ENCODE measurements at places on chromosomes 3 and 15.
A peak's percentile ranks its signal among the peaks of the same experiment; 100 is the strongest.

- DNase-seq, result no peak
Observed at GRCh38 chr15:33016405-33017024, 178.0 kb downstream of the FMN1 start.

DNA sequence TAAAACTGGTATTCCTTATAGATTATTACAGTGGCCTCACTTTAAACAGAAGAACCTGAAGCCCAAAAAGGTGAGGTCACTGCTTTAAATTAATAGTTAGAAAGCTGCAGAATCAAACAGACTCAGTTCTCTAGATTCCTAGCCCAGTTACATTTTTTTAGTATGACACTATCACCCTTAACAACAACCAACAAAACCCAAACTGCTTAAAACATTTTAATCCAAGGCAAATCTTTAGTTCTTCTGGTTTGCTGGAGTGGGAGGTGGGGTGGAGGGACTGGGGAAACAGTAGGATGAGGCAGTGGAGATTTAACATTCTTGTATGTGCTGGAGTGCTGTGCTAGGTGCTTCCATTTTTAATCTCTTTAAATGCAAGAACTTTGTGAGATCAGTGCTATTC lies 631.6 kb upstream of the KCNMB2 start:
- DNase-seq, result no peak

GRCh38 chr3:175432376-175433025 lies 573.4 kb downstream of the NAALADL2 start:
- no peak for DNase-seq

DNA sequence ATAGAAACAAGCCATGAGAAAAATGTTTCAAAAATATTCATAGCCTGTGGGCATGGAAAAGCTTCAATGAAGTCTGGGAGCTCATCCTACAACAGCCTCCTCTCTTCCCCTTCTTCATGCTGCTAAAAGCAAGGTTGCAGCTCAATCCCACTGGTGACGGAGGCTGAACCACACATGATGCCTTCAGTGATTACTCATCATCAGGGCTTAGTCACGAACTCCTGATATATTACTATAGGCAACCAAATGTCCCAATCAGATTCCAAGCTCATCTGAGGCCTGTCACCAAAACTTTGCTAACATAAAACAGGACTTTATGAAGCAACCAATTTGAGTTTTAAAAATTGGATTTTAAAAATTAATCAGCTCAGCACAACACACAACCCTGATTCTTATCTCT lies 24.0 kb upstream of the SLC24A5 start:
- DNase-seq, result no peak

- DNase-seq, result no peak
Observed at GRCh38 chr3:59758672-59759071, 708.8 kb upstream of the CFAP20DC start.

- DNase-seq, result no peak
Observed at GRCh38 chr3:125110876-125111480, 55.2 kb upstream of the HEG1 start.

- DNase-seq, result no peak
Observed at GRCh38 chr3:5523125-5523524, 335.6 kb downstream of the EDEM1 start.

DNA sequence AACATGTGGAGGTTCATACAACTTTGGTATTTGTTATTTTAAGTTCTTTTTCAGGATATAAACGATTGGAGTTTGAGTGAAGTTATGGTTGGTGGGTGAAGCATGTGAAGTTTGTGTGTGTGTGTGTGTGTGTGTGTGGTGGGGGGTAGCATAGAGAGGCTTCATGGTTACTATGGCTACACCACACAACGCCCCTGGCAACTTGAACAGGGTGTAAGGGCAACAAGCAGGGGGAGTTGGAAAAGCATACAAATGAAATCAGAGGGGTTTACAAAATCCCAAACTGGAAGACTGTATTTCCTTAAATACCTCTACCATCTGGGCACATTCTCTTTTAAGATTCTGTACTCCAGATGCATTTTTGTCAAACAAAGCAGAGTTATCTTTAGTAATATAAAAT lies 207.5 kb downstream of the SV2B start:
- DNase-seq, result no peak

DNA sequence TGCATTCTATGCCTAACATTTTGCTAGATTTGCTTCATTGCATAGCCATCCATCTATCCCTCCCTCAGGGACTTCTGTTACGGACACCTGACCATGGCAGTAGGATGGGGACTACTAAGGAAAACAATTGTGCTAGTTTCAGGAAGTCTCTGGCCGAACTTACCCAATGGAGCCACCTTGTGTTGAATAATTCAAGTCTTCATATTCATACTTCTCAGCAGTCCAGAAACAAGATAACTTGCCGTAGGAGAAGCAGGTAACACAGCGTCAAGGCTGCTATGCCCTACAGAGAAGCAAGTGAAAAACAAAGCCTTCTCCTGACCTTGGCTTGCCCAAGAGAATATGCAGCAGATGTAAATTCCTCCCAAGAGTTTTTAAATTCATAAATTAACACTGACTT lies 685.3 kb downstream of the GRM7 start:
- DNase-seq, result no peak

- no peak for DNase-seq
Observed at GRCh38 chr15:66233487-66234415, 19.8 kb downstream of the MEGF11 start.

- no peak for DNase-seq
Observed at GRCh38 chr3:16219777-16220176, 45.0 kb downstream of the DPH3 start.

DNA sequence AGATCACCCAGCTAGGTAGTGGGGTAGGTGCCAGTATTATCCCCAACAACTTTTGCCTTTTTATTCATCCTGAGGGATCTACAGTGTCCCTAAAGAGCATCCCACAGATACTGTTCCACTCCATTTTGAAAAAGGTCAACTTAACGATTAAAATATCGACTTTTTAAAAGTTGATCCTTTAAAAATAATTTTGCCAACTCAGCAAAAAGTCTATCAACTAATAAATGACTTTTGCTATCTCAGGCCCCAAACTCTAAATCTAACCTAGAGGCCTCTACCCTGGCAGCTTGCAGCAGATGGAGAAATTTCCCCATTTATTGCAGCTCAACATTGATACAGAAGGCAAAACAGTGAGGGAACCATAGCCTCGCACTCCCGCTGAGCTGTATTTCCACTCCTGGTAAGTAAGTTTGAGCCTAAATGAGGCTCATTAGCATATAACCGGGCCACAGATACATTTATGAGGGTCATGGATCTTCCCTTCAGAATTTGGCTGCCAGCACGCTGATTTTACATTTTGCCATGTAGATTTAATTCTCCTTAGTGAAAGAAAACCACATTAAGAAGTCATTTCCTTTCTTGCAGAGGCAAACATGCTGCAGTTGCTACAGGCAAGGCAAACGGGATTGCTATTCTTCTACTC lies 704.1 kb upstream of the CFAP20DC start:
- no peak for DNase-seq

GRCh38 chr15:29053006-29053405 lies 167.2 kb downstream of the APBA2 start:
- DNase-seq, result no peak

DNA sequence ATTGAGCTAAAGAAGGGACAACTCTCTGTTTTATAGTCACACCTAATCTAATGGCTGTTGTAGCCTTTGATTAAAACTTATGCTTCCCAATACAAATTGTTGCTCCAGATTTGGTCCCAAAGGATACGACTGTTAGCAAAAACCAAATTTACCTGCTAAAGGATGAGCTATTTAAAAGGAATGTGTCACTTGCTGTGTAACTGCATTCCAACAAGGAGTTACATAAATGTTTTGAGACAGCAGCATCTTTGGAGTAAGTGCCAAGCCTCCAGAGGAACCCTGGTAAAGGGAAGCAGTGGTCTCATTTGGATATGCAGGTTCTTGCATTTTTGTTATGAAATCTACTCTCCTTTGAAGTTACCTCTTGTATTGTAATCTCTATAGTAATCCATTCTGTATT lies 233.3 kb downstream of the THSD4 start:
- DNase-seq, result no peak

DNA sequence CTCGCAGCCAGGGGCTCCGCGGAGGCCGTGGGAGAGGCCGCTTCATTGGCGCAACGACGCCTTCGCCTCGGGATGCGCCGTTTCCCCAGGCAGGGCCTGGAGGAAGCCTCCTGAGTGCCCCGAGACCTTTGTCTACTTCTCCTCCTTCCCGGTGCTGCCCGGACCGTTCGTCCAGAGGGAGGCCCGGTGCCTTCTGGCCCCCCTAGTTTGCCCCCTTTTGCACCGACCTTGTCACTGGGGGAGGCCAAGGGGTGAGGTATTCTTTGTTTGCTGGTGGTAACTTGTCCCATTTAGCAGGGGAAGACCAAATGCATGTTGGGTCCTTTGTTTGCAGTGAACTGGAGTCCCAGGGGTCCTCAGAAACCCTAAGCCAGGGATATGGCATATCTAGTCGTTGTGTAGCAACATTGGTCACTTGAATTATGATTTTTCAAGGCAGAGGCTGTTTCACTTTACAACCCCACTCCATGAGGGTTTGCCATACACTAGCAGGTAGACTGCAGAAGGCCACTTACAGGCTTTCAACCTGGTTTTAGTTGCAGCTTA lies 615 bp downstream of the DHX30 start:
- no peak for DNase-seq

GRCh38 chr3:171970301-171970788 lies 69.0 kb upstream of the FNDC3B start:
- DNase-seq, result no peak

DNA sequence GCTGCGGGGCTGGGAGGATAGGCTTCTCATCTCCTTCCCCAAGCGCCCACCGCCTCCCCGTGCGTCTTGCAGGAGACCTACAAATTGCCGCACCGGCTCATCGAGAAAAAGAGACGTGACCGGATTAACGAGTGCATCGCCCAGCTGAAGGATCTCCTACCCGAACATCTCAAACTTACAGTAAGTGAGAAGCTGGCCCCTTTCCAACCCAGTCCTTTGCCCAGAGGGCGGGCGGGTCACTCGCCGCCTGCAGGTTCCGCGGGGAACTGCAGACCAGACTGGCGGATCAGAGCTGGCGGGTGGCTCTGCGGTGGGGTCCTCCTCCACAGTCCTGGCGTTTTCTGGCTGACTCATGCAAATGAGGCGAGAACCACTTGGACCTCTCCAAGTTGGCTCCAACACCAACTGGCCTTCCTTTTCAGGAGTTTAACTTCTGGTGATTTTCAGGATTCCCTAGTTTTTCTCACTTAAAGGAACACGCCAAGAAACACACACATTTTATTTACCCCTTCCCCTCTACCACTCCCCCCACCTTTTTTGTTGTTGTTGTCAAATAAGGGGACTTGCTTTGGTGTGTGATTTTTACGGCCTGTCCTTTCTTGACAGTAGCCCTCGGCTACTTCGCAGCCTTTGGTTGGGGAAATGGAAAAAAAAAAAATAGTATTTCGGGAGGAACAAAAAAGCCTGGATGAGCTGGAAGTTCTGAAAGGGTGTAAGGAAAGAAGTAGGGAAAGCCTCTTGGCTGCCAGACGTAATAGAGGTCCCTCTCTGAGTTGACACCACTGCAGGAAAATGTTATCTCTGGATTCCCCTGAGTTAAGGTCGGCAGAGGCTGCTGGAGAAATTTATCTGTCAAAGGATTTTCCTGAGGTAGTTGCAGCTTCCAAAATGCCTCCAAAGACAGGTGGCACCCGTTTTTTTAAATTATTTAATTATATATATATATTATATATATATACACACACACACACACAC lies 1.3 kb downstream of the BHLHE40 start:
- peak; percentile 79 for DNase-seq

DNA sequence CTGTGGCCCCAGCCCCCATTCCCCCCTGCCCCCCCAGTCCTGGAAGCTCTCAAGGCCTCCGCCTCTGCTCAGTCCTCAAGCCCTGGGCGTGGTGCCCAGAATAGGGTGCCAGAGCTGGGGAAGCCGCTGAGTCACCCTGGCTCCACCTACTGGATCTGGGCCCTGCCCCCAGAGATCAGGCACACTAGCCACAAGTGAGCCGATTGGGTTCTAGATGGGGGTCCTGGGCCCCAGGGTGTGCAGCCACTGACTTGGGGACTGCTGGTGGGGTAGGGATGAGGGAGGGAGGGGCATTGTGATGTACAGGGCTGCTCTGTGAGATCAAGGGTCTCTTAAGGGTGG lies 5.7 kb downstream of the EIF4G1 start:
- no peak for DNase-seq

GRCh38 chr3:79139395-79140068 lies 628.3 kb downstream of the ROBO1 start:
- no peak for DNase-seq

Data from stimulated activated CD4-positive, alpha-beta T cell treated with anti-CD3 and anti-CD28 coated beads, Interleukin-1b, Interleukin-23, amount 100 ng/mL, for 1 hour (primary cell).